Activated CD4-positive, alpha-beta memory T cell treated with anti-CD3 and anti-CD28 coated beads for 36 hours (primary cell): ENCODE measurements at places on chromosomes 11 and 22.
A peak's percentile ranks its signal among the peaks of the same experiment; 100 is the strongest.

GRCh38 chr11:6127881-6128280, 20.4 kb downstream of the OR56B4 start:
- DNase-seq, result no peak

DNA sequence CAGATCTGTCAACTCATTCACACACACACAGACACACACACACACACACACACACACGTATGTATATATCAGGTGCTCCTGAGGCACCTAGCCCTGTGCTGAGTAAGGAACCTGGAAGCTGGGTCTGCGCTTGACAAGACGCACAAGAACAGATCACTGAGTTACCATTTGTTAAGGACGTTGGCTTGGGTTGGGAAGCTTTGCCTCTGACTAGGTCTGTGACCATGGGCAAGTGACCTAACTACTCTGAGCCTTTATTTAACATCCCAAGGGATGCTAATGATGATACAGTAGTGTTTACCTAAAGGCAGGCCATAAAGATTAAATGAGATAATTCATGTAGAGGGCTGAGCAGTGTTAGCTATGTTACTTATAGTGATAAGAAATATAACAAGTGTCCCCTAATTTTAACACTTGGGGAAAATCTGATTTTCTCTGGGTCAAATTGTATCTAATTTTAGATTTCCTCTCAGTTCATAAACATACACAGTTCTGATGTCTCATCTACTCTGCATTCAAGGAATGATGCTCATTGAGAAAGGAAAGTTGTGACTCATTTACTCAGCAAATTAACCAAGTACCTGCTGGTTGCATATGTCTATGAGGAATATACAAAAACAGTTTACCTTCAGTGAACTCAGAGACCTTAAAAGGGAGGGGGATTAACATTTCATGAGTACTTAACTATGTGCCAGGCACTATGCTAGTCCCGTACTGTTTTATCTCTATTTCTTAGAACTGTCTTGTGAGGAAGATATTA, 13.6 kb downstream of the RNF185 start:
- DNase-seq, result peak; percentile 13

DNA sequence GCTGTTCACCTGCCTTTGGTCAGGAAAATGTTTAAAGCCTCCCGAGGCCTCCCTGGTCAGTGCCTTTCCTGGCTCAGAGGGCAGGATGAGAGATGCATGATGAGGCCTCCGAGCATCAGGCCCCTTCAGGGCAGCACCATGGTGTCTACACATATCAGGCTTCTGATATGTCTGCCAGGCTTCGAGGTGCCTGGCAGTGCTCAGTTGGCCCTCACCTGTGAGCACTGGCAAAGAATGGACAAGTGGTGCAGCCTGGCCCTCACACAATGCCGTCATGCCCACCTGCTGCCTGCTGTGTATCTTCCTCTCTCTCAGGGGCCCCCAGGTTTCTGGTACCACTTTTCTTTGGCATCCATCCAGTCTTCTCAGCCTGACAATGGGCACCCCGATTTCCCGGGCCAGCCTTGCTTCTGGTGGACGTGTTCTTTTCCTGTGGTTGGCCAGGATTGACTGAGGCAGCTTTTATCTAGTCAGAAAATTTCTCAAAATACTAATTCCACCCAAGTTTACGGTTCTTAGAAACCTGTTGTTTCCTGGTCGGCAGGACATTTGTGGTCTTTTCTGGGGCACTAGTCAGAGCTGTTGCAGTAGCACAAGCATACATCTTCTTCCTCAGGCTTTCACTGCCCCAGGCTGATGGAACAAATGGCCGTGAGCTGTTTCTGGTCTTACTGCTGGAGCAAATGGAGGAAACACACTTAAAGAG, 76.8 kb upstream of the SUSD2 start:
- DNase-seq, result peak; percentile 49

DNA sequence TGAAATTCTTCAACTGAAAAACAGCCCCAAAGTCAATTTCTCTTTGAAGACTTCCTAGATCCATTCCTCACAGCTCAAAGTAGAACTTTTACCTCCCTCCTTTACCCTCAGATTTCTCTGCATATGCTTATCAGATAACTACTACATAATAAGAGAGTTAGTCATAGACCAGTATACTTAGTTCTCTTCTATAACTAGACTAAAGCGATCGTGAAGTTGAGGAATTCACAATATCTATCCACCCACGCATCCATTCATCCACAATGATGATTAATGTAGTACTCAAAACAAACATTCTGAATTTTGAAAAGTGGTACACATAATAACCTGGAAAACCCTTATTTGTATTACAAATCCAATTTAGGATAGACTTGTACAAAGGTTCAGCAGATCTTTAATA, 800.9 kb upstream of the TENM4 start:
- no peak for DNase-seq

DNA sequence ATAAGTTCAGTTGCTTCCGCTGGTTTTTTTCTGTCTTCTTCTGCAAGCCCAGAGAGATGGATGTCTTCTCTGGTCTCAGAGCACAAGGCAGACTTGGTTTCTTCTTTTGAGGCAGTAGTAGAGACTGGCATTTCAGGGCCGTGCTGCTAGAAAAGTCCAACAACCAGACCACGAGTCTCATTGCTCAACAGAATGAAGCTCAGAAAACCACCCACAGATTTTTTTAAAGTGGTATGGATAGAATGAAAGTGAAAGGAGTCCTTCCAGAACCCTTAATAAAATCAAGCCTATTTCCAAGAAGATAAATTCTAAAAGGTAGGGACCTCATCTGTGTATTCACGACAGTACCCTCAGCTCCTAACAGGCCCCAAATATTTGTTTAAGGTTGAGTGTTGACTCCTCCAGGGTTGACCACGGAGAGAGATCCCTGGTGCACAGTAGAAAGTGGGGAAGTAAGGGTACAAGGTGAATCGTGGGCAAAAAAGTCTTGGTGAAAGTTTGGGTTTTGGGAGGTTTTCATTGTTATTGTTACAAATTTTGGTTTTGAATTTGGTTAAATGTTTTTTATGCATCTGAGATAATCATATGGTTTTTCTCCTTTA, 43.6 kb upstream of the DDX6 start:
- no peak for DNase-seq

DNA sequence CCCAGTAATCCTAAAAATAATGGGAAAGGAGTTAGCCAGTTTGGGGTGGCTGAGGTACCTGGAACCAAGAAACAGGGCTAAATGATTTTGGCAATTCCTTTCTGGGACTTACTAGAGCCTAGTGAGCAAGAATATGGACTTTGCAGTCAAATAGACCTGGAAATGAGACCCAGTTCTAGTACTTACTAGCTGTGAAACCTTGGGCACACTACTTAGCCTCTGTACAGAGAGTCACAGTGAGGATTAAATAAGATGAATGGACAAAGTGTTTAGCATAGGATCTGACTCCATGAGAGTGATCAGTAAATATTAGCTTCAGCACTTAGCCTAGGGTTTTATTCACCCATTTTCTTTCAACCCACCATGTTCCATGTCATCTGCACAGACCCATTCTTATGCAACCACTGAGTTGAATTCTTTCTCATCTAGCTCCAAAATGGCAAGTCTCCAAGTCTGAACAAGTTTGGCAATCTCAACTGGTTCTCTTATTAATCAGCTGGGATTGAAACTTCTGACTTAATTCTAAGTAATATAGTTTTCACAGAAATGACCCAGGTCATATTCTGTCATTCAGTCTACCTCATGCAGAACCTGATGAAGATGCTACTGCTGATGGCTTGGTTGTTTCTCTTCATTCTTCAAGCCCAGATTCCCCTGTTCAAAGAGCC, 15.0 kb upstream of the SORL1 start:
- no peak for DNase-seq

- peak; percentile 26 for DNase-seq
These were observed 1.5 kb downstream of the CLCF1 start for GRCh38 chr11:67371911-67372320.

GRCh38 chr22:27839057-27839660, 37.6 kb upstream of the MN1 start:
- no peak for DNase-seq

DNA sequence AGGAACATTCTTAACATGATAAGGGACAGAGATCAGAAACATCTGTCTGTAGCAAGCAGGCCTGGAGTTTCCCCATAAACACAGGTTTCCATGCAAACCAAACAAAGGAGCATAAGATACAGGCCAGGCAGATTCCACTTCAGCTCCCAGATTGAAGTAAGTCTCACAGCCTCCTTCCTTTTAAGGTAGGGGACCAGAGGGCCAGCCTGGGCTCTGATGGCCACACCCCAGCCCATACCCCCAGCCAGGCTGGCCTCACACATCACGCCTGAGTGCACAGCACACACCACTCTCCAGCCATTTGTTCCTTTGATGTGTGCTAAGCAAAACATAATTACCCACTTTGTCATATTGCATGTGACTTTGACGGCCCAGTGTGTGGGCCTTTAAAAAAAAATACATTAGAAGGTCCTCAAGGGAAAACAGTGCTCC, 518.7 kb downstream of the NTM start:
- DNase-seq, result no peak

GRCh38 chr11:134802116-134802515, 390.1 kb upstream of the B3GAT1 start:
- no peak for DNase-seq

- no peak for DNase-seq
These were observed 58.5 kb downstream of the STIM1 start for GRCh38 chr11:3913921-3914320.

GRCh38 chr11:44727373-44728287, 868 bp downstream of the TSPAN18 start:
- DNase-seq, result peak; percentile 88

- no peak for DNase-seq
These were observed 1.6 kb downstream of the PAX6 start for GRCh38 chr11:31809541-31809856.

DNA sequence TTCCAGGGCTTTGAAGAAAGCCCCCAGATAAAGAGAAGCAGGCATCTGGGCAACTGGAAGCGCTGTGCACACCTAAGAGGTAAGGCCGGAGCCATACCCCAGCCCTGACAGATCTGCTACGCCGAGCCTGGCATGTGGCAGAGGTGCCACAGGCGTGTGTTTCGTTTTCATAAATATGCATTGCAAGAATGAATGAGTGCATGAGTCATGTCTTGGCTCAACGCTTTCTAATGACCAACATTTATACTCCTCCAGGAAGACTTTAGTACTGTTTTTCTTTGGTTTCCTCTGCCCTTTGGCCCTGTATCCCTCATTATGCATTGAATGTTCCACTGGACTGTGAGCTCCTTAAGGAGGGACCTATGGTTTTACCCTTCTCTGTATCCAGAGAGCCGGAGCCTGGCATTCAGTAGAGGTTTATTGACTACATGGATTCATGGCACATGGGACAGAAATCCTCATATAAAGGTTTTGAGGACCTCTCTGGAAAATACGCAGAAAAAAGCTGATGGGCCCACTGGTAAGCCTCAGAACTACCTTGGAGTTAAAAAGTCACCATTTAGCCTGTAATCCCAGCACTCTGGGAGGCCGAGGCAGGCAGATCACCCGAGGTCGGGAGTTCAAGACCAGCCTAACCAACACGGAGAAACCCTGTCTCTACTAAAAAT, 38.9 kb upstream of the CSNK2A3 start:
- no peak for DNase-seq

GRCh38 chr22:19762568-19763457, 2.2 kb downstream of the TBX1 start:
- no peak for DNase-seq

- DNase-seq, result no peak
These were observed 39.3 kb downstream of the CEP295 start for GRCh38 chr11:93700830-93701229.

DNA sequence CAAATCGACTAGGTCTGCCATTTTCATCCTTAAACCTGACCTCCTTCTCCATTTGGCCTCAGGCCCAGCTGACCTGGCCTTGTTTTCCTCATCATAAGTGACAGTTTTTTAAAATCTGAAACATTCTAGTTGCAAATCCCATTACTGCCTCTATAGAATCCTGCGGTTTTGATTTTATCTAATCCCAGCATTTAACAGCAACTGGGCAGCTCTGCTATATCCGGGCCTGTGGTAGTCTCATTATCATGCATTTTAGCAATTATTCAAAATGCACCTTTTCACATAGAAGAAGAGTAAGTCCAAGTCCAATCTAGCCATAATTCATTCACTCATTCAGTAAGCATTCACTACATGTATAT, 28.6 kb upstream of the BIRC3 start:
- DNase-seq, result no peak

- DNase-seq, result no peak
These were observed 25.2 kb downstream of the RELT start for GRCh38 chr11:73401217-73401923.

- no peak for DNase-seq
These were observed 42.0 kb downstream of the PACS1 start for GRCh38 chr11:66112041-66112491.

DNA sequence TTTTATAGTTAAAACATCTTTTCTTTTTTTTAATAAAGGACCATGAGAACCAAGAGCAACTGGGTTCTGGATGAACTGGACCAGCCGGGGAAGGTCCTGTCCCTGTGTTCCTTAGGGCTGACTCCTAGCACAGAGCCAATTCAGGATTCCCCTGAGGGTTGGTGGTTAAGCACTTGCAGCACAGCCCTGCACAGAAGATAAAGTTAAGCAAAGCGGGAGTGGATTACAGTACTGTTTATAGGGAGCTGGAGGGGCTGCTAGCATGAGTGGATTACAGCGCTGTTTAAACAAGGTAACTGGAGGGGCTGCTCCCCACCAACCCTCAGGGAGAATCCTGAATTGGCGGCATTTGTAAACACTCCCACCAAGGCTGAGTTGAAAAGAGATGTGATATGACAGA, 90.6 kb downstream of the CELSR1 start:
- no peak for DNase-seq

DNA sequence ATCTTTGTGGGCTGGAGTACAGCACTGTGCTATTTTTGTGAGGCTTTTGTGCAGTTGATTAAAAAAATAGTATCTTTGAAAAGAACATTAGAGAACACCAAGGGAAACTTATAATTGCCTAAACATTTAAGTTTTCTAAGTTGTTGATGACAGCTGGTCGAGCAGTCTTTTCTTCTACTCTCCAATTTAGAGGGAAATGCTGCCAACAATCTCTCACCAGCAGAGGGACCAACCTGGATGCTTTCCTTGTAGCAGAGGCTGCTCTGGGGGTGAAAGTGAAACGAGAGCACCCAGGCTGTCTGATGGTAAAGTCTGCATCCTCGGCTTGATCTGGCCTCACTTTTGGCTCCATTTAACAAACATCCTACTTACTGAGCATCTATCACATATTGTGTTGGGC, 1286.5 kb upstream of the TENM4 start:
- no peak for DNase-seq

DNA sequence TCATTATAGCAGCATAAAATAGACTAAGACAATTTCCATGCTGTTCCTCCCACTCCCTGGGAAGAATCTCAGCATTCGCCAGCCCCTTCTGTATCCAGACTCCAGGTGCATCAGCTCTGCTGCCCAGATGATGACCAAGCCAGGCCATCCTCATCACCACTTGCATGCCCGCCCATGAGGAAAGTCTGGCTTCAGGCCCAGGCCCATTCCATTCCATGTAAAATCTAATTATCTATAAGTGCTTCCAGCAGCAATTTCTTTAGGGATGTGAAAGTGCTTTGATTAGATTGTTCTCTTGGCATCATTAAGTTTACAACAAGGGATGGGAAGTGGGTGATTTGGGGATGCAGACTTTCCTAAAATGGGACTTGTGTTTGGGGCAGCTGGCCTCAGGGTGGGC, 100.3 kb downstream of the INSC start:
- DNase-seq, result no peak

- DNase-seq, result no peak
These were observed 193.3 kb downstream of the C11orf91 start for GRCh38 chr11:33507356-33507755.
